ENCODE measurements at places on chromosomes 12 and 14. TPM values are rescaled to one million over a fixed set of nuclear protein-coding genes. Genes with fewer than 3 reads are reported as not detected.

TPI1 gene
- total RNA-seq: 1,695 TPM

TPH2 gene
- not detected for total RNA-seq

KRT7 gene
- not detected for total RNA-seq

MLF2 gene
- 120 TPM for total RNA-seq

PPP4R4 gene
- 25.5 TPM for total RNA-seq

OR10G2 gene
- not detected for total RNA-seq

CD163 gene
- total RNA-seq: not detected

GPR65 gene
- not detected for total RNA-seq

DMAC2L gene
- total RNA-seq: 17.1 TPM

DNA sequence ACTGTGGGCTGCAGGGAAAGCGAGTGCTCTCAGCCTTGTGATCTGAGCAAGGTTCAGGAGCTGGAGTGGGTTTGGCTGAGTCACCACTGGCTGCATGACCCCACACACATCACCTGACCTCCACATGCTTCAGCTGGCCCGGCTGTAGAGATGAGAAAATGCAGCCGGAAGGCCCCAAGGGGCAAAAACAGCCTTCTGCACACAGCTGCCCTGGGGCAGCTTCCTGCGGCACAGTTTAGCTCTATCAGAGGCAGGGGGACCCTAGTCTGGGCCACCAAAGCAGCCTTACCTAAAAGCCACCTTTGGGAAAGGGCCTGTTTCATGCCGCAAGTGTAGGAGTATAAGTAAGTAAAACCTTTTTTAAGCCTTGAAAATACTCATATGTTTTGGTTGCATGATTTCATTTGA, 123.3 kb downstream of the SSPN start:
- no peak overlapping the region for H3K4me3 ChIP-seq
- H3K27me3 ChIP-seq: no peaks in the 10 kb centered on the region
- no peaks in the 10 kb centered on the region for H3K36me3 ChIP-seq
- no peak overlapping the region for H3K27ac ChIP-seq

- no peak for DNase-seq
- no peak overlapping the region for H3K4me3 ChIP-seq
- no peaks in the 10 kb centered on the region for H3K36me3 ChIP-seq
- H3K4me1 ChIP-seq: no peaks in the 10 kb centered on the region
- H3K27me3 ChIP-seq: no peaks in the 10 kb centered on the region
Observed at GRCh38 chr12:9698681-9699080, 29.2 kb downstream of the CLEC2D start.

- no peaks in the 10 kb centered on the region for H3K36me3 ChIP-seq
- no peaks in the 10 kb centered on the region for H3K4me1 ChIP-seq
- no peak for DNase-seq
- no peaks in the 10 kb centered on the region for H3K27me3 ChIP-seq
- H3K27ac ChIP-seq: no peak overlapping the region
Observed at GRCh38 chr14:22535126-22535525, 53.9 kb downstream of the DAD1 start.

DNA sequence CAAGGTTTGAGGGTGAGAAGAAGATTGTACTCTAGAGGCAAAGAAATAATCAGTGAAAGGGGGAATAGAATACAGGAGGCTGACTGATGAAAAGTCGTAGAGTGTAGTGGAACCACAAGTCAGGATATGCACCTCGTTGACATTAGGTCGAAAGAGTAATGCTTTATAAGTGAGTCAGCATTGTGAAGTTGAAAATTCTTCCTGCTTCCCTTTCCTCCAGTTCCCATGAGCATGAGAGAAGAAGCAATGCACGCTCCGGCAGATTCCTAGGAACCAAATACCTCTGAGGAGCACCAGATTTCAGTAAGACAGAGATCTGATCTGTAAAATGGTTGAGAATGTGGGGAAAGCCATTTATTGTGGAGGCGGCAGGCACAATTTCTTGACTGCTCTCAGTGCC, 16.5 kb downstream of the CCER1 start:
- H3K4me3 ChIP-seq: no peak overlapping the region
- no peak overlapping the region for H3K27ac ChIP-seq
- no peaks in the 10 kb centered on the region for H3K36me3 ChIP-seq
- no peaks in the 10 kb centered on the region for H3K4me1 ChIP-seq
- no peak for DNase-seq

- peak; percentile 68 for DNase-seq
- H3K36me3 ChIP-seq: peaks cover 7% of the 10 kb centered on the region
- no peaks in the 10 kb centered on the region for H3K4me1 ChIP-seq
- no peak overlapping the region for H3K4me3 ChIP-seq
- no peaks in the 10 kb centered on the region for H3K27me3 ChIP-seq
Observed at GRCh38 chr12:50132505-50133135, 20.6 kb downstream of the COX14 start.

DNA sequence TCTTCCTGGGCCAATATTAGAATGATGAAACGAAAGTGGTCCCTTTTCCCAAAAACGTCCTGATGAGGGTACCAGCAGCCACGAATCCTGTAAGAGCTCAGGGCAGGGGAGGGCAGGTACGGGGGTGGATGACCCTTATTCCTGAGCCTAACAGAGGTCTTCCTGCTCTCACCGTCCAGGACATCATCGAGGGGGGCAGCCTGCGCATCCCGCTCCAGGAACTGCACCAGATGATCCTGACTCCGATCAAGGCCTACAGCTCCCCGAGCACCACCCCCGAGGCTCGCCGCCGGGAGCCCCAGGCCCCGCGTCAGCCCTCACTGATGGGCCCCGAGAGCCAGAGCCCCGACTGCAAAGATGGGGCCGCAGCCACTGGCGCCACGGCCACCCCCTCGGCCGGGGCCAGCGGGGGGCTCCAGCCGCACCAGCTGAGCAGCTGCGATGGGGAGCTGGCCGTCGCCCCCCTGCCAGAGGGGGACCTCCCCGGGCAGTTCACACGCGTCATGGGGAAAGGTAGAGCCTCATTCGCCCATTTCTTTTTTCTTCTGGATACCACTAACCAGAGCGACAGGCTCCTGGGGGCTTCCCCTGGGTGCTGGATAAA, 142.5 kb downstream of the GCH1 start:
- DNase-seq: no peak
- H3K27ac ChIP-seq: no peak overlapping the region
- H3K27me3 ChIP-seq: no peaks in the 10 kb centered on the region
- H3K4me3 ChIP-seq: no peak overlapping the region
- H3K36me3 ChIP-seq: no peaks in the 10 kb centered on the region

GRCh38 chr12:58629376-58629775, 290.9 kb downstream of the LRIG3 start:
- DNase-seq: no peak
- H3K4me3 ChIP-seq: no peak overlapping the region
- no peaks in the 10 kb centered on the region for H3K27me3 ChIP-seq
- H3K27ac ChIP-seq: no peak overlapping the region
- H3K36me3 ChIP-seq: no peaks in the 10 kb centered on the region

GRCh38 chr12:111780166-111780565, 13.4 kb downstream of the ALDH2 start:
- no peak overlapping the region for H3K27ac ChIP-seq
- H3K4me3 ChIP-seq: no peak overlapping the region

DNA sequence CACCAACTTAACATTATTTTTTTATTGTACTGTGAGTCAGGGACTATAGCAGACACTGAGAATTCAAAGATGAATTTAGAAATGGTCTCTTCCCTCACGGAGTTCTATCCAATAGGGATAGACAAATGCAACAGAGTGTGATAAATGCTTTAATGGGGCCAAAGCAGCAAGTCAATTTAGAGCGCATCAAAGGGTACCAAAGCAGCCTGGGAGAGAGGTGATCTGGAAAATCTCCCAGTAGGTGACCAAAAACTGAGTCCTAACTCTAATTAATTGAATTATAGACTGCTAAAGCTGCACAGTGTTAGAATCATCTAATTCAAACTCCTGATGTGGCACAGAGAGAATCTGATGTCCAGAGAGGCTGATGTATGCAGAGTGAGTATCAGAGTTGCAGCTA, 2.6 kb downstream of the LIN7A start:
- peaks cover 18% of the 10 kb centered on the region for H3K4me1 ChIP-seq
- H3K27ac ChIP-seq: no peak overlapping the region
- no peaks in the 10 kb centered on the region for H3K36me3 ChIP-seq
- DNase-seq: peak; percentile 43
- peak overlapping the region; percentile 95 for H3K4me3 ChIP-seq

- DNase-seq: peak; percentile 85
- H3K4me1 ChIP-seq: peaks cover 76% of the 10 kb centered on the region
- H3K27ac ChIP-seq: no peak within 1 kb of the TSS
- H3K36me3 ChIP-seq: no peaks in the 10 kb centered on the region
- peaks cover 21% of the 10 kb centered on the region for H3K27me3 ChIP-seq
Observed at GRCh38 chr14:64704143-64704742, at the start of gene PLEKHG3. TSS of gene PLEKHG3 (plus strand) at chr14:64704424. CDS start at chr14:64727632, 23,208 bp downstream.

DNA sequence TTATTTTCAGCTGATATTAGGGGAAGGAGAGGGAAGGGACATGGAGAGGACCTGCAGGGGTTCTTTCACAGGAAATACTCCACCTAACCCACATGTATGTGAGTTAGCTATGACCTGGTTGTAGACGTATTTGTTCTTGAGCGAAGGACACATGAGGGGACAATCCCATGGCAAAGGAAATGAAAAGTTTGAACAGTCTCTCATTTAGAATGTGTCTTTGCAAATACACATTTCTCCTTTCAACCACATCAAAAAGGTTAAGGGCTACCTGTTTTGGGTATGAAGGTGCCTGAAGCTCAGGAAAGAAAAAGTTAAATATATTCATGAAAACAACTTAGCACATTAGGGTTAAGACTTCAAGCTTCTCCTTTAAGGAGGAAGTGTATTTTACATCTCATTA, 7.4 kb downstream of the PYGL start:
- peaks cover 10% of the 10 kb centered on the region for H3K4me1 ChIP-seq
- H3K36me3 ChIP-seq: peaks cover 7% of the 10 kb centered on the region
- no peak for DNase-seq
- no peaks in the 10 kb centered on the region for H3K27me3 ChIP-seq
- H3K4me3 ChIP-seq: no peak overlapping the region
- no peak overlapping the region for H3K27ac ChIP-seq

Data from neural progenitor cell (in vitro differentiated cells).